ENCODE measurements at places on chromosomes 3 and 15.

DNA sequence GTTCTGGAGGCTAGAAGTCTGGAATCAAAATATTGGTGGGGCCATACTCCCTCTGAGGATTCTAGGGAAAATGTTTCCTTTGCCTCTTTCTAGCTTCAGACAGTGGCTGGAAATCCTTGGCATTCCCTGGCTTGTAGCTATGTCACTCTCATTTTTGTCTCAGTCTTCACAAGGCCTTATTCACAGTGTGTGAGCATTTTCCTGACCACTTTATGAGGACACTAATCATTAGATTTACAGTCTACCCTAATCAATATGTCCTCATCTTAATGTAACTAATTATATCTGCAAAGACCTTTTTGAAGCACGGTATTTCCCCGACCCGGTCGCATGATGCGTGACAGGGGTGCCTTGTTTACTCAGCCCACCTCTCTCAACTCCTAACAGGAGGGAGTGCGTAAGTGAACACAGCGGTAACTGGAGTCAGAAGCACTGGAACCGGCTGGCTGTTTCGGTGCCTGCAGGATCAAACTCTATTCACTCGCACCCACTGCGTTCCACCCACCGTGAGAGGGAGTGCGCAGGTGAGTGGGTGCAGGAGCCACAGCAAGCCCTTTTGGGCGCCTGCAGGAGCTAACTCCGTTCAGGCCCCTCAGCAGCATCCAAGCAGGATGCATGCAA, 155.0 kb downstream of the EPHA3 start:
- no peak for DNase-seq

- DNase-seq, result no peak
Observed at GRCh38 chr15:98043160-98044014, 82.9 kb downstream of the ARRDC4 start.

- DNase-seq, result no peak
Observed at GRCh38 chr3:123686251-123686650, 101.4 kb upstream of the HACD2 start.

- no peak for DNase-seq
Observed at GRCh38 chr3:29334706-29335105, 53.8 kb downstream of the RBMS3 start.

- DNase-seq, result no peak
Observed at GRCh38 chr3:122307976-122308375, 17.1 kb upstream of the CSTA start.

- no peak for DNase-seq
Observed at GRCh38 chr3:13042715-13043271, 30.4 kb downstream of the IQSEC1 start.

DNA sequence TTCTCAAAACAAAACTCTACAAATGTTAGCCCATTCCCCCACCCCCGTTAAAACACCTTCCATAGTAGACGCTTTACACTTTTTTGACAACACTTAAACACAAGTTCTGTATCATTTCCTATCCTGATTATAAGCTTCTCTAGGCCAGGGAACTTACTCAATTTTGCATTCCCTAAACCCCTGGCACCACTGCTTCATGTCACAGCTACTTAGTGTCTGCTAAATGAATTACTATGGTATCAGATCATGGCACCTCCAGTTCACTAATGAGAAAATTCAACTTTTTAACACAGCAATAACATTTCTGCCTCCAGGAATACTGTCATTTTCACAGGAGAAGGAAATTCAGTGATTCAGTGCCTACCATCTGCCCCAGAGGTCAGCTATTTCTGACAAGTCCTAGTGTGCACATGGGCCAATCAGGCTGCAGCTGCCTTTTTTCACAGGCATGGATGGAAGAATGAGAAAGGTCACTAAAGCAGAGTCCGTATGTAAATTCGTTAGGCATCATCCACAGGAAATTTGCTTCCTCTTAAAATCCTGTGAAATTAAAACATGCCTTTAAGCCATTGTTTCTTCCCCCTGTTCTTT, 18.5 kb downstream of the SFMBT1 start:
- no peak for DNase-seq

DNA sequence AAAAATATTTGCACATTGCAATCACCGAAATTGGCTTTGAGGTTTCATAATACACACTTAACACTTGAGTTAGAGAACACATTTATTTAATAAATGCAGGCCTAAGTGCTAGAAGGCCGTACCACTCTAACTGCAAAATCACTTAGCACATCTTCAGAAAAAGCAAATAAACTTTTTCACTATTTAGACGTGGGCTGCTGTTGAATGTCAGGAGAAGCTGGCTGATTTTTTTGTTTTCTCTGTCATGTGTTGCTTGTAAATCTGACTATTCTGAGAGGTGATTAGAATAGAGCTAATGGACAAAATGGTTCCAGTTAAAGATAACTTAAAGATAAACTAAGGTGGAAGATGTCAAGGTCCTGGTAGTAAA, 265.1 kb downstream of the FOXP1 start:
- no peak for DNase-seq

- DNase-seq, result peak; percentile 1
Observed at GRCh38 chr3:179898024-179898423, 138.7 kb downstream of the PEX5L start.

- no peak for DNase-seq
Observed at GRCh38 chr3:143536817-143537535, 311.3 kb downstream of the SLC9A9 start.

DNA sequence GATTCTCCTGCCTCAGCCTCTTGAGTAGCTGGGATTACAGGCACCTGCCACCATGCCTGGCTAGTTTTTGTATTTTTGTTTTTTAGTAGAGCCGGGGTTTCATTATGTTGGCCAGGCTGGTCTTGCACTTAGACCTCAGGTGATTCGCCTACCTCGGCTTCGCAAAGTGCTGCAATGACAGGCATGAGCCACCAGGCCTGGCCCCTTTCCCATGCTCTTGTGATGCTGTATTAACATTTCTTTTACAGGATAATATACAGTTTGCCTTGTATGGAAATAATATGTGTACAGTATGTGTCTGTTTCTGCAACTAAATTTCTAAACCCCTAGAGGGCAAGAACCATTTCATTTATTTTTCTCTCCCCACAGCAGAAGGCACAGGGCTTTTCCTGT, 37.8 kb downstream of the SCG5 start:
- DNase-seq, result no peak

GRCh38 chr3:197024881-197025735, 4.5 kb downstream of the MELTF start:
- no peak for DNase-seq

- DNase-seq, result no peak
Observed at GRCh38 chr3:116078561-116078960, 366.7 kb downstream of the LSAMP start.

- no peak for DNase-seq
Observed at GRCh38 chr15:78915341-78916087, 29.3 kb downstream of the CTSH start.

GRCh38 chr3:171851660-171852058, 8.5 kb downstream of the TMEM212 start:
- no peak for DNase-seq

- no peak for DNase-seq
Observed at GRCh38 chr3:182469086-182469485, 324.2 kb upstream of the ATP11B start.

DNA sequence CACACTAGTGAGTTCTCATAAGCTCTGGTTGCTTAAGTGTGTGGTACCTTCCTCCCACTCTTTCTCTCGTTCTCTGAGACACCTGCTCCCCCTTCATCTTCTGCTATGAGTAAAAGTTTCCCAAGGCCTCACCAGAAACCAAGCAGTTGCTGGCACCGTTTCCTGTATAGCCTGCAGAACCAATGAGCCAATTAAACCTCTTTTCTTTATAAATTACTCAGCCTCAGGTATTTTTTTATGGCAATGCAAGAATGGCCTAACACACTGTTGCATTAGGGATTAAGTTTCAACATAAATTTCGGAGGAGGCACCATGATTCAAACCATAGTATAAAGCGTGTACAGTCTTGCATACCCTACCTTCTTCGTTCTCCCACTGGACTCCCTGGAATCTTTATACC, 252.3 kb upstream of the CHRM5 start:
- DNase-seq, result no peak

DNA sequence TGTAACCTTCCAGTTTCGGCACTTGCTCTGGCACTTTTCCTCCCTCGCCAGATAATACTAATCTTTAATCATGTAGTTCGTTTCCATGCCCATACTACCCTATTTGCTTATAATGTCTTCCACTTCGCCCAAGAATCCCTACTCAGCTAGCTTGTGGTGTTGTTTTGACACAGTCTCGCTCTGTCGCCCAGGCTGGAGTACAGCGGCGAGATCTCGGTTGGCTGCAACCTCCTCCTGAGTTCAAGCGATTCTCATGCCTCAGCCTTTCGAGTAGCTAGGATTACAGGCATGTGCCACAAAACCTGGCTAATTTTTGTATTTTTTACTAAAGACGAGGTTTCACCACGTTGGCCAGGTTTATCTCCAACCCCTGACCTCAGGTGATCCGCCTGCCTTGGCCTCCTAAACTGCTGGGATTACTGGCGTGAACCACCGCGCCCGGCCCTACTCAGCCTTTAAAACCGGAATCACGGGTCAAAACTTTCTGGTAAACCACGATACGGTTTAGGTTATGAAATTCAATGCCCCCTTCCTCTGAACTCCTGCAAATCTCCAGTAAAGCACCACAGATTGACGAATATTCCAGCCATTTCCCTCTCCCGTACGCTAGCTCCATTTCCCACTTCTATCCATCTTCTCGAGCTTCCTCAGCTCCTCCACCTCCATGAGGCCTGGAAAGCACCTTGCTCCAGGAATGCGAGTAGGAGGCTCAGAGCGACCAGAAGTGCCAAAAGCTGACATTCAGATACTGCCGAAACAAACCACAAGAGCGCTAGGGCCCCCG, 878 bp upstream of the RAD51 start:
- no peak for DNase-seq

DNA sequence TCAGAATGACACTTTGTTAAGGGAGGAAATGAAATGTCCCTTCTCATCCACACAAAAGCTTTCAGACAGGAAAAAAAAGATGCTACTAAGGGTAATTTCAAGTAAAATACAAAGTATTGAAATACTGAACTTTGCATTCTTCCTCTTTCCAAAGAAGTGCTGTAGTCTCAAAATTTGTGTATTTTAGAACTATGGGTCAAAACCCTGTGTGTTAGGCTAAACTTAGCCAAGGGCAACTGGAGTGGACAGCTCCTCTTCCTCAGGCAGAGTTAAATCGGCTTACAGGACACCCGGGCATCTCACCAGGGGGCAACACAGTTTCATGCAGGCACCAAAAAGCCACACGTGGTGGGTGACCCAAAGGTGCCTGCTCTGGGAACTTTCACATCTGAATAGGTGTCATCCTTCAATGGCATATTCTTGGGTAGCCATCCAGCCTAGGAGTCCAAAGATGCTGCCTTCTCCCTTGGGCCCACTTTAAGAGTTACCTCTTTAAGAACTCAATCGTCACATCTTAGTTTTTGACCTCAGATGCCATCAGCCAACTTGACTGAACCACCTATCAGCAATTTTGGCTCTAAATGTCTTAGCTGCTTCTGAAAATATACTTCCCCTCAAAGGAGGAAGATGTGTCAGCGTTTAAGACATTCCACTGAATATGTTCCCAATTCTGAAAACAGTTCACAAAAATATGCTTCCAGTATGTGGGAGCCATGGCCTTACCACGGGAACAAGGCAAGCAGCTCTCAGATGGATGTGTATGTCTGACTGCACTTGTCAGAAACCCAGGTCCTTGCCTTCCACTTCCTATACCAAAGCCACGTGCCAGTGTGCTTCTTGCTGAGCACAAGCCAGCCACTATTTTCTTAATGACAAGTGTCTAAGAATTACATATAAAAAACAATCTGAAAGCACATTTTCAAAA, 32.2 kb upstream of the MUC13 start:
- DNase-seq, result no peak

GRCh38 chr3:134239538-134239937, 11.1 kb downstream of the RYK start:
- no peak for DNase-seq

DNA sequence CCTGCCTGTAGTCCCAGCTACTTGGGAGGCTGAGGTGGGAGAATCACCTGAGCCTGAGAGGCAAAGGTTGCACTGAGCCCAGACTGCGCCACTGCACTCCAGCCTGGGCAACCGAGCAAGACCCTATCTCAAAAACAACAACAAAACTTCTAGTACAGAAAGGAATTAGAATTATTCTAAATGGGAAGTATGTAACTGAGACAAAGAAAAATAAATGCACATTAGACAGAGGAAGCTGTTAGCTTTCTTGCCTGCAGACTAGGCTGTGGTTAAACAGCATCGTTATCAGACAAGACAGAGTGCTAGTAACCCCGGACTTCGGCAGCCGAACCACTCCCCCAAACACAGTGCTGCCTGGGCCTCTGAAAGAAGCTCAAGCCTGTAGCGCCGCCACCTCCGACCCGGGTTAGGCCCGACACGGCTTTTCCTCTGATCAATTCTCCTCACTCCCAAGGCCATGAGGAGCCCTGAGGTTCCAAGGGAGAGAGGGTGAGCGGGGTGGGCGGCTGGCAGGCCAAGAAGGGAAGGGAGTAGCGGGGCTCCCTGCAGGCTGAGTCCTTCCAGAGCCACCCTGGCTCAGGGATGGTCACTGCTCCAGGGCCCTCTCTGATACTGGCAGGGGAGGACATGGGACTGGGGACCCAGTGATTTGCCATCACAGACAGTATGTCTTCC, 44.8 kb upstream of the MUC4 start:
- DNase-seq, result no peak

DNA sequence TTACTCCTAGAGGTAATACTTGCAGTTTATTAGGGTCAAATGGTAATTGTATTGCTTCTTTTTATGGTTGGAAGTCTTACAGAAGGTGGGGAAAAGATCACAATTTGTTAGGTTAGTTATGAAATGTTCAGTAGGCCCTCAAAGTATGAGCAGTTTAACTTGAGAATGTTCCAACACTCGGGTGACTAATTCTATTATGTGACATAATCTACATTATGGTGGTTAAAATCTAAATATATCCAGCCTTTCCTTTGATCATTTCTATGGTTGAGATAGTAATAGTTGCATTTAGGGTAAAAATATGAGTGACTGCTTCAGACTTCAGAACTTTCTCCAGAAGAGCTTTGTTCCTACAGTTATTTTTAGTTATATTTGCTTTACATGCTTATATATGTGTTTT, 19.6 kb upstream of the FBXO22 start:
- no peak for DNase-seq

All from HS-27A (cell line).